Endodermal cell (in vitro differentiated cells): ENCODE measurements at places on chromosomes 6 and 20. TPM values are rescaled to one million over a fixed set of nuclear protein-coding genes. Genes with fewer than 3 reads are reported as not detected.

SOX18 gene
- 1.8 to 6.5 TPM (median 2.3 TPM) in 3 replicates for total RNA-seq

DTD1 gene
- 44.0 and 50.5 TPM in 2 replicates for total RNA-seq

FANCE gene
- total RNA-seq: 10.4 to 16.4 TPM (median 16.0 TPM) in 3 replicates

SIRPD gene
- not detected in 3 replicates for total RNA-seq

RAET1G gene
- total RNA-seq: not detected in 3 replicates

SASH1 gene
- 12.4 and 14.5 TPM in 2 replicates for total RNA-seq

SMOC2 gene
- 0.20 and 0.45 TPM in 2 replicates for total RNA-seq

SPATA25 gene
- 1.4 and 2.2 TPM in 2 replicates for total RNA-seq

DEFB128 gene
- total RNA-seq: not detected in 2 replicates

RIPPLY2 gene
- 0.07 and 0.36 TPM in 2 replicates for total RNA-seq

NKX2-2 gene
- 1.4 and 1.5 TPM in 2 replicates for total RNA-seq

BAG2 gene
- 1.5 to 3.7 TPM (median 2.9 TPM) in 3 replicates for total RNA-seq

TP53TG5 gene
- 2.0 to 6.5 TPM (median 2.4 TPM) in 3 replicates for total RNA-seq

GLYATL3 gene
- total RNA-seq: not detected in 2 replicates

RFX6 gene
- 0.20 and 0.22 TPM in 2 replicates for total RNA-seq

EPPIN gene
- total RNA-seq: not detected in 3 replicates

HSPA12B gene
- 1.4 to 4.4 TPM (median 1.7 TPM) in 3 replicates for total RNA-seq

TENT5A gene
- 7.8 to 9.7 TPM (median 8.6 TPM) in 3 replicates for total RNA-seq

GID8 gene
- total RNA-seq: 52.1 and 57.0 TPM in 2 replicates

MAFB gene
- total RNA-seq: 0.90 and 1.2 TPM in 2 replicates

ANGPT4 gene
- total RNA-seq: 0.14 to 0.31 TPM (median 0.25 TPM) in 3 replicates

SLC12A5 gene
- 5.0 and 10.2 TPM in 2 replicates for total RNA-seq

UNC5CL gene
- total RNA-seq: 3.3 to 4.7 TPM (median 3.6 TPM) in 3 replicates

ASIP gene
- not detected in 2 replicates for total RNA-seq

PPP1R16B gene
- total RNA-seq: 6.7 to 18.0 TPM (median 8.9 TPM) in 3 replicates

MUC22 gene
- total RNA-seq: not detected in 3 replicates

TRIM39 gene
- 17.1 and 20.1 TPM in 2 replicates for total RNA-seq

BFSP1 gene
- total RNA-seq: 4.2 to 9.4 TPM (median 7.4 TPM) in 3 replicates

MMP24 gene
- total RNA-seq: 5.9 and 6.1 TPM in 2 replicates

COL21A1 gene
- 0.90 and 1.9 TPM in 2 replicates for total RNA-seq

PTPRT gene
- total RNA-seq: 1.5 and 2.7 TPM in 2 replicates

PAK5 gene
- total RNA-seq: 0.14 to 0.22 TPM (median 0.21 TPM) in 3 replicates

ACTL10 gene
- not detected in 3 replicates for total RNA-seq

BIRC7 gene
- not detected in 2 replicates for total RNA-seq

EFCAB8 gene
- 0.44 to 2.5 TPM (median 1.5 TPM) in 3 replicates for total RNA-seq

PLEKHG1 gene
- total RNA-seq: 1.7 and 2.4 TPM in 2 replicates

CLIC5 gene
- total RNA-seq: not detected in 3 replicates

FLRT3 gene
- total RNA-seq: 90.0 and 112 TPM in 2 replicates

B3GALT4 gene
- 3.9 and 4.0 TPM in 2 replicates for total RNA-seq

GSTA4 gene
- total RNA-seq: 21.6 and 22.0 TPM in 2 replicates

DAAM2 gene
- 0.23 to 0.33 TPM (median 0.27 TPM) in 3 replicates for total RNA-seq

CGAS gene
- 2.2 to 2.6 TPM (median 2.5 TPM) in 3 replicates for total RNA-seq

EYS gene
- total RNA-seq: 0.47 and 0.70 TPM in 2 replicates

EPB41L1 gene
- total RNA-seq: 36.7 to 44.9 TPM (median 40.6 TPM) in 3 replicates

DYNLT2 gene
- 1.4 and 1.5 TPM in 2 replicates for total RNA-seq

KCNK16 gene
- not detected in 3 replicates for total RNA-seq

GCNT2 gene
- total RNA-seq: 23.3 to 59.0 TPM (median 23.4 TPM) in 3 replicates

DUSP15 gene
- total RNA-seq: 2.8 and 3.8 TPM in 2 replicates

BCAS4 gene
- 9.5 and 9.6 TPM in 2 replicates for total RNA-seq
